ENCODE measurements at places on chromosomes 11 and 22.

- DNase-seq = no peak
Measured at GRCh38 chr11:459511-460220, 9.6 kb downstream of the PTDSS2 start.

DNA sequence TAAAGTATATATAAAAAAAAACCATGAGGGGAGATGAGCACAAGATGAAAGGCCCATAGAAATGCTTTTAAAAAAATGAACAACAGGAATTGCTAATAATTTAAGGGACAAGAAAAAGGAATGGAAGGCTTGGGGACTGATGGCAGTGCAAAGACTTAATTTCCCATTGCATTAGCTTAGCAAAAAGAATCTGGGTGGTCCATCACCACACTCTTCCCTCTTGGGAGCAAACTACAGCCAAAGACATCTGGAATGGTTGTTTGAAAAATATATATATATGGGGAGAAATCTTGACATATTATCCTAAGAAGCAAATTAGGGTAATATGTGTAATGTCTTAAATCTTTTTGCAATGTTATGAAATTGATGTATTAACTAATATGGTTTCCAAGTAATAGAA lies 727.1 kb downstream of the METTL15 start:
- no peak for DNase-seq

DNA sequence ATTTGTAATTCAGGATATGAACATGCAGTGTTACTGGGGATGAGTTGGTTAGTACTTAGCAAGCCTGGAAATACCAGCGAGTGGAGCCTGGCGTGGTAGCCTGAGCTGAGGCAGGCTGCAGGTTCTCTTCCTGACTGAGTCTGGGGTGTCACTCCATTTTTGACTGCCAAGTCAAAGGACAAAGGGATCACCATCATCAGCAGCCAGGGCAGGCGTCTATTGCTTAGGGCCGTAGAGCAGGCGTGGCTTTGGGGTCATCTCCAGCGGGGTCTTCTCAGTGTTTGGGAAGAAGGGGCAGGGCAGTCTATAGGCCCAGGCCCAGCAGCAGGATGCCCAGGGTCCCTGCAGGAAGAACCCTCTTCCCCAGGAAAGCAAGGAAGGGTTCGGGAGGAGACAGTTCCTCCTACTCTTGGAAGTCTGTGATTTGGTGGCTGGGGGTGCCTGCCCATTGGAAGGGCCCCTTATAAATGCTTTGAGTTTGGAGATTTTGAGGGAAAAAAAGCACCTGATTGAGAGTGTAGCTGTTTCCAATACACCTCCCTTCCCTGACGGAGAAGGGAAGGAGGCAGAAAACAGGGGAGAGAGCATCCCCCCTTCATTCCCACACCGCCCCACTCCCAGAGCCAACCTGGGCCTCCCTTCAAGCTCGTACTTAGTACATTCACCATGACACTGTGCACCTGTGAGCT lies 51.5 kb upstream of the SPATA19 start:
- DNase-seq = peak; percentile 18

DNA sequence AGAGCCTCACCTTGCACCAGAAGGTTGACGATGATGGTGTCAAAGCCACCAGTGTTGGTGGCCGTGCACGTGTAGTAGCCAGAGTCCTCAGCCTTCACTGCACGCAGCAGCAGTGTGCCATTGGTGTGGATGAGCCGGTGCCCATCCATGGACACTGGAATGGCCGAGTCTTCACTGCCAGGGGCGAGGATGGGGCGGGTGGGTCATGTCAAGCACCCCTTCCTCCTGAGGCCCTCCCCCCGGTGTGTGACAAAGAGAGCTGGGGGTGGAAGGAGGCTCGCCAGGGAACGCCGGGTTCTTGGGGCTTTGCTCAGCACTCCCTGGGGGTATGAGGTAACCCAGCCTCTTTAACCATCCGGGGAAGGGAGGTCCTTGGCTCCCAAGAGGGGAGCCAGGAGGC lies 111.6 kb downstream of the CEP164 start:
- DNase-seq = no peak

DNA sequence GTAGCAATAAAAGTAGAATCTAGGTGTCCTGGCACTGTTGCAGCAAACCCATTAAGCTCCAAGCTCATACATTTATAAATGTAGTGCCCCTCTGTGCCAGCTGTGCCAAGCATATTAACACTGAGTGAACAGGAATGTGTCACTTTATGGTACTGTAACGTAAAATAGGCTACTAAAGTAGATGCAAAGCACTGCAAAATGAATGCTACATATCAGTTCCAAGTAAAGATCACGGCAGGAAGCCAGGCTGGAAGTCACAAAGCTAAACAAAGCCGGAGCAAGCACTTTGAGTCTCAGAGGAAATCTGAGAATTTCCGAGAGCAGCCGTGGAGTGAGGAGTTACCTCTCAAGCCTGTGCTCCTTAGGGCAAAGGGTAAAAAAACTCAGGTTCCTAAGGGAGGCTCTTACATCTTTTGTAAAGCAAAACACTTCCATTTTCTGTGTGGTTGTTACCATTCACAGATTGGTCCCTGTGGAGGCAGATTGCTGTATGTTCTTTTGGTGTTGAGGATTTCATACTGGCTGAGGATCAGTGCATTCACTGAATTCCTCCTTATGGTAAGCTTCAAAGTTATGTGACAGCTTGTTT lies 85.7 kb downstream of the WNT11 start:
- DNase-seq = no peak

GRCh38 chr11:46240371-46240770 lies 37.1 kb upstream of the CREB3L1 start:
- no peak for DNase-seq

GRCh38 chr11:117924631-117925170 lies 4.5 kb downstream of the TMPRSS13 start:
- DNase-seq = no peak

DNA sequence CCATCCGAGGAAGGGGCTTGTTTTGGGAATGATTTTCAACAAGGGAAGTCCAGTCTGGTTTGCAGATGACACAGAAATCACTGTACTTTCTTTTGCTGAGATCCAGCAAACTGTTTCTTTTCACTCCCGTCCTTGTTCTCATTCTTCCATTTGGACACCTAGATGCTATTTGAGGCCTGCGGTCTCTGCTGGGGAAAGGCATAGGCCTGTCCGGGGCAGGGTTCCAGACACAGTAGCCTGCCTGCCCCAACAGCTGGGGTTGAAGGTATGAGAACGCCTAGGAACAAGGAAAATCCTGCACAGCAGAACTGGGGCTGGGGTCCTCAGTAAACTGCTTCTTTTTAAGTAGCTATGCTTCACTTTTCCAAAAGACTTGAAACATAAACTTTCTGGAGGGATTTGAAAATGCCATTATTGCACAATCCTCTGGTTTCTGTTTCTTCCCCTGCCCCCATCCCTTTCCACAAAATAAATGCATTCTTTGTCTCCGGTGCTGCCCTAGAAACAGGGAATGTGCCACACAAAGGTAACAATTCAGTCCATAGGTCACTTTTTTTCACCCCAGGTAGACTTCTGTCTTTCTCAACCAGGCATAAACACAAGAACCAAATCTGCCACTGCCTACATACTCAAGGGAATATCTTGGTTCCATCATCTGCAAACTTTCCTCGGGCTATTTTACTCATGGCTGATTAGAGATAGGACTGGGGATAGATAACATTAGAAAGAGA lies 174.8 kb upstream of the MTMR2 start:
- no peak for DNase-seq

GRCh38 chr22:44595841-44596341 lies 97.9 kb upstream of the RTL6 start:
- DNase-seq = no peak

DNA sequence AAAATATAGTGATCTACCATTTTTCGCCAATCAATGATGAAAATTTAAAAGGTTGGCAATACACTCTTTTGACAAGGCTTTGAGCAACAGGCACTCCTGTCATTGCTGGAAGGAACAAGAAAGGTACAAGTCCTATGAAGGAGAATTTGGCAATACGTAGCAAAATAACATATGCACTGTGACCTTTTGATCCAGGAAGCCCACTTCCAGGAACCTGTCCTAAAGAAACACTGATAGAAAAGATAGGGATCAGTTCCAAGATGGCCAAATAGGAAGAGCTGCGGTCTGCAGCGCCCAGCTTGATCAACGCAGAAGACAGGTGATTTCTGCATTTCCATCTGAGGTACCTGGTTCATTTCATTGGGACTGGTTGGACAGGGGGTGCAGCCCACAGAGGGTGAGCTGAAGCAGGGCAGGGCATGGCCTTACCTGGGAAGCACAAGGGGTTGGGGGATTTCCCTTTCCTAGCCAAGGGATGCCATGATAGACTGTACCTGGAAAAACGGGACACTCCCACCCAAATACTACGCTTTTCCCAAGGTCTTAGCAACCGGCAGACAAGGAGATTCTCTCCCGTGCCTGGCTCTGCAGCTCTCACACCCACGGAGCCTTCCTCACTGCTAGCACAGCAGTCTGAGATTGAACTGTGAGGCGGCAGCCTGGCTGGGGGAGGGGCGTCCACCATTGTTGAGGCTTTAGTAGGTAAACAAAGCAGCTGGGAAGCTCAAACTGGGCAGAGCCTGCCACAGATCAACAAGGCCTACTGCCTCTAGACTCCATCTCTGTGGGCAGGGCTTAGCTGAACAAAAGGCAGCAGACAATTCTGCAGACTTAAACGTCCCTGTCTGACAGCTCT lies 69.7 kb upstream of the GALNT18 start:
- no peak for DNase-seq
